ENCODE measurements at places on chromosomes 4 and X. TPM values are rescaled to one million over a fixed set of nuclear protein-coding genes. Genes with fewer than 3 reads are reported as not detected.

VEGFD gene
- not detected for total RNA-seq

DNA sequence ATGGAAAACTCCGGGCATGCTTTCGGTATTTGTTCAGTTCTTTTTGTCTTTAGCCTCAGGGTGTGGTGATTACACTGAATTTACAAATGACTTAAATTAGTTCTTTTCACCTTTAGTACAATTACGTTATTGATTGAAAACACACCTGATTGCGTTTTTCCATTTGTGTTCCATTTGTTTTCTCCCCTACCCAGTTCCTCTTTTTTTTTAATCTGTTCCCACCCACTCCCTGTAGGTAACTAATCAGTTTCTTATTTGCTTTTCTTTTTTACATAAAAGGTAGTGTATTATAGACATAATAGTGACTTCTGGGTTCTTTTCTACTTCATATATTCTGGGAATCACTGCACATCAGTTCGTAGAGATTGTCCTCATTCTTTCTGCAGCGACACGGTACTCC, 53.4 kb downstream of the TNIP2 start:
- H3K27me3 ChIP-seq = no peaks in the 10 kb centered on the region
- DNase-seq = no peak
- H3K4me3 ChIP-seq = no peak overlapping the region
- no peaks in the 10 kb centered on the region for H3K4me1 ChIP-seq
- H3K27ac ChIP-seq = no peak overlapping the region

- DNase-seq = no peak
- no peaks in the 10 kb centered on the region for H3K27me3 ChIP-seq
- H3K4me3 ChIP-seq = no peak overlapping the region
Observed at GRCh38 chrX:44904542-44905115, 31.6 kb downstream of the KDM6A start.

JCHAIN gene
- 4.7 TPM for total RNA-seq

DNA sequence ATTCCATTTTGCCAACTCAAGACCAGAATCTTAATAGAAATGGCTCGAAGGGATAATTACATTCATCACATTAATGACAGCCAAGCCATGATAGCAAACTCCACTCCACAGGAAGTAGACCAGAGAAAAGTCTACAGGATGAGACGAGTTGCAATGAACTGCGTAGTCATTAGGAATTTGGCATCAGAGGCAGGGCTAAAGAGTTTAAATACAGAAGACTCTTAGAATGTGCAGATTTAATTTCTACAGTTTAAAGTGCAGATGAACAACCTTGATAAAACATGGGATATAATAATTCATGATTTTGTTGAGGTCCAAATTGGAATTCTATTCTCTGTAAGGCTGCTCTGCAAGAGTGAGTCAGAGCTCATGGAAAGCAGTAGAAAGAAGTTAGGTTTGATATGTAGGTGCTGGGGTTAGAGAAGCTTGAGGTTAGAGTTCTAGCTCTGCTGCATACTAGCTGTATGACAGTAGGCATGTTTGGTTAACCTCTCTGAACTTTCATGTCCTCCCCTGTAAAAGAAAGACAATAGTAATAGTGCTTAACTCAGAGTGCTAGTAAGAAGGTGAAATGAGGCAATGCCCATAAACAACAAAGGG, 32.2 kb downstream of the LNX1 start:
- H3K27me3 ChIP-seq = no peaks in the 10 kb centered on the region
- H3K4me3 ChIP-seq = no peak overlapping the region
- DNase-seq = no peak
- H3K4me1 ChIP-seq = no peaks in the 10 kb centered on the region
- H3K36me3 ChIP-seq = no peaks in the 10 kb centered on the region

GRCh38 chr4:3825530-3825929, 59.3 kb downstream of the ADRA2C start:
- no peak overlapping the region for H3K4me3 ChIP-seq
- H3K27me3 ChIP-seq = peaks cover 2% of the 10 kb centered on the region
- H3K36me3 ChIP-seq = no peaks in the 10 kb centered on the region
- H3K27ac ChIP-seq = no peak overlapping the region
- H3K4me1 ChIP-seq = no peaks in the 10 kb centered on the region

DNA sequence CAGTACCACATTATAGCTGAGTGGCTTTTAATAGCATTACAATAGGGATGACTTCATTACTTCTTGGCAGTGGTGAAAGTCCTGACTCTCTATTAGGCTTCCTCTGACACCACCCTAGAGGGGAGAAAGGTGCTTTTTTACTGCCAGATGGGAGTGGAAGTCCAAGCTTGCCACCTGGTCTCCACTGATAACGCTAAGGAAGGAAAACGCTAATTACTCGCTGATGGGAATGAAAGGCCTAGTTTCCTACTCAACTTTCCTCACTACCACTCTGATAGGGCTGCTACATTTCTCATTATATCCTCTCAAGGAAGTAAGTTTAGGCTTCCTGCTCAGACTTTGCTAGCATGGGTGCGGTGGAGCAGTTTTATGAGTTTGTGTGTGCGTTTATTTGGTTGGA, 62.3 kb upstream of the PAGE3 start:
- peaks cover 6% of the 10 kb centered on the region for H3K36me3 ChIP-seq
- peaks cover 5% of the 10 kb centered on the region for H3K27me3 ChIP-seq
- no peak for DNase-seq
- H3K4me1 ChIP-seq = no peaks in the 10 kb centered on the region
- H3K27ac ChIP-seq = no peak overlapping the region
- H3K4me3 ChIP-seq = no peak overlapping the region

GRCh38 chr4:41072021-41072777, 142.1 kb downstream of the APBB2 start:
- no peaks in the 10 kb centered on the region for H3K36me3 ChIP-seq
- DNase-seq = no peak
- no peak overlapping the region for H3K4me3 ChIP-seq
- H3K27ac ChIP-seq = no peak overlapping the region

- peaks cover 38% of the 10 kb centered on the region for H3K4me1 ChIP-seq
- H3K36me3 ChIP-seq = no peaks in the 10 kb centered on the region
- H3K4me3 ChIP-seq = no peak overlapping the region
- peak overlapping the region; percentile 68 for H3K27ac ChIP-seq
Observed at GRCh38 chrX:154731184-154731583, 19.7 kb downstream of the GAB3 start.

- H3K36me3 ChIP-seq = no peaks in the 10 kb centered on the region
- H3K27ac ChIP-seq = no peak overlapping the region
- DNase-seq = no peak
- H3K27me3 ChIP-seq = no peaks in the 10 kb centered on the region
- no peak overlapping the region for H3K4me3 ChIP-seq
Observed at GRCh38 chr4:146335763-146336409, 121.5 kb downstream of the REELD1 start.

DNA sequence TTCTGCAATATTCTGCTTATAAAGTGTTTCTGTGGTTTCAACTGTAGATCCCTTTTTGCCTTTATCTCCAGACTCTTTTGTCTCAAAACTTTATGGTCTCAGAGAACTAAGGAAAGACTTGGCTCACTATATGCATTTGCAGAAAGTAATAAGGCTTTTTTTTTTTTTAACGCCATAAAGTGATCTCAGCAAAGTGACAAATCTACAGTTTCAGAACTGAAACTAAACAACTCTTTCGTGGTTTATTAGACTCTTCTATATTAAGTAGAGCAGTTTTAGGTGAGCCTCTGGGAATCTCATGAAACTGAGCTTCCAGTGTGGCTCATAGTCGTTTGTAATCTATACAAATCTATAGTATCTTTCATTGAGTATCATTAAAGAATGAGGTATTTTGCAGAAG, 15.3 kb downstream of the ATP7A start:
- no peaks in the 10 kb centered on the region for H3K27me3 ChIP-seq
- DNase-seq = no peak
- no peaks in the 10 kb centered on the region for H3K36me3 ChIP-seq
- no peak overlapping the region for H3K27ac ChIP-seq
- H3K4me3 ChIP-seq = no peak overlapping the region
- peaks cover 8% of the 10 kb centered on the region for H3K4me1 ChIP-seq

GRCh38 chr4:45841791-45842190, 282.1 kb downstream of the GABRG1 start:
- DNase-seq = no peak
- no peak overlapping the region for H3K27ac ChIP-seq
- H3K36me3 ChIP-seq = no peaks in the 10 kb centered on the region
- H3K4me1 ChIP-seq = no peaks in the 10 kb centered on the region

PNMA6A gene
- 0.75 TPM for total RNA-seq

DNA sequence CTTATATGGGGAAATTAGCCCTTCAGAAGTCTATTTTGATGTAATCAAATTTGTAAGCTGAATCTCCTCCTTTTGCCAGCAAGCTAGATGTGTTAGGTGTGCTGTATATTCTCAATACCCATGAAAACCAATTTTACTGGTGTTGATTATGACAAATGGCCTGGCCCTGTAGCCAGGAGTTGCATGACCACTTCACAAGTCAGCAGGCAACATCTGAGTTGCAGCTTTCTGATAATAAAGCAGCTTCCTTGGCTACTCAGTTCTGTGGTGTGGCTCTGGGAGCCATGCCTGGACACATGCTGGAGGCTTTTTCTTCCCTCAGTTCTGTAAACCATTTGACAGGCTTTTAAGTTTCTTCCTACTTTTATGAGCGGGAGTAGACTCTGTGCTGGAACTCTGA, 154.1 kb upstream of the CXCL13 start:
- no peaks in the 10 kb centered on the region for H3K36me3 ChIP-seq
- no peaks in the 10 kb centered on the region for H3K4me1 ChIP-seq
- no peaks in the 10 kb centered on the region for H3K27me3 ChIP-seq
- H3K27ac ChIP-seq = no peak overlapping the region

DNA sequence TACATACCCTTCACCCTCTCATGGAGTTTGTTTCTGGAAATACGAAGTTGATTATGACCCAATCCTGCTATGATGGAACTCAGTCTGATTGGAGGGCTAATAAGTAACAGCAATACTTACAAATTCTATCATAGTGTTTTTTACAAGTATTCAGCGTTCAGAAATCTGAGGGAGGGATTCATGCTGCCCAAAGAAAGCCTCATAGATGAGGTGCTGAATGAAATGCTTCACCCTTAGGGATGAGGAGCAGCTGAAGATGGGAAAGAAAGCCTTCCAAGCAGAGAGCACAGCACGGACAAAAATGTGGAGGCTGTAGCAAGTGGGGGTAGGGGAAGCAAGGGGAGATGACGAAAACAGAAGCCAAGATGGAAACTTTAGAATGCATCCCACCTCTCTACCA, 27.9 kb upstream of the TBC1D1 start:
- H3K27ac ChIP-seq = no peak overlapping the region
- DNase-seq = no peak
- no peak overlapping the region for H3K4me3 ChIP-seq
- peaks cover 22% of the 10 kb centered on the region for H3K36me3 ChIP-seq
- peaks cover 2% of the 10 kb centered on the region for H3K4me1 ChIP-seq

GPR119 gene
- not detected for total RNA-seq

- H3K27ac ChIP-seq = no peak overlapping the region
- H3K27me3 ChIP-seq = no peaks in the 10 kb centered on the region
- H3K4me1 ChIP-seq = no peaks in the 10 kb centered on the region
- no peak for DNase-seq
- H3K36me3 ChIP-seq = no peaks in the 10 kb centered on the region
Observed at GRCh38 chrX:150293311-150294013, 69.7 kb upstream of the MAMLD1 start.

DNA sequence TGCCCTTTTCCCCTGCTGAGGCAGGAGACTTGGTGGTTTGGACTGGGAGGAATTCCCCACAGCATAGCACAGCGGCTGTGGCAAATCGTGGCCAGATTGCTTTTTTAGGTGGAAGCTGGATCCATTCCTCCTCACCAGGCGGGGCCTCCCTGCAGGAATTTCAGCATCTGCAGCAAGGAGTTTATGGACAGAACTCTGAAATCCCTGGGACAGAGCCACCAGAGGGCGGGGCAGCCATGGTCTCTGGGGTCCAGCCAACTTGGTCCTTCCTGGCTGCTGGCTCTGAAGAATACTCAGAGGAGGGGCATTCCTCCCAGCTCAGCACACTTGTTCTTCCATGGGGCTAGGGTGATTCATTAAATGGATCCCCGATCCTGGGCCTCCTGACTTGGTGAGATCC, 794.3 kb downstream of the SH3BGRL start:
- H3K27me3 ChIP-seq = no peaks in the 10 kb centered on the region
- H3K4me1 ChIP-seq = no peaks in the 10 kb centered on the region
- H3K27ac ChIP-seq = no peak overlapping the region
- no peak for DNase-seq

DNA sequence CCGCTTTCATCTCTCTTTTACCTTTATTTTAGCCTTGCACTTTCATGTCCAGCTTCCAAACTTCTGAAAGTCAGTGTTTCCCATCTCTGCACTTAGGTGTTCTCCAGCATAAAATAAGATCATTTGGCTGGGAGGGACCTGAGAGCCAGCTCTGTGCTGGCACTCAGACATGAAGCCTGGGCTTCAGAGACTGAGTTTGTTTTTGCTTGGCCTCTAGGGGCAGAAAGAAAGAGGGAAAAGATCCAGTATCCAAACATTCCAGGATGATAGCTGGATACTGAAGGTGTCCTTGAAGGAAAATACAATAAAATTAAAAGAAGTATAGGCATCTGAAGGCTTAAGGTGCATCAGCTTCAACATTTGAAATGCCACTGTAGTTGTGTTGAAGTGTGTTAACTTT, 202.4 kb upstream of the ZIC3 start:
- no peaks in the 10 kb centered on the region for H3K36me3 ChIP-seq
- no peaks in the 10 kb centered on the region for H3K27me3 ChIP-seq
- no peak for DNase-seq
- H3K4me3 ChIP-seq = no peak overlapping the region
- H3K4me1 ChIP-seq = no peaks in the 10 kb centered on the region

DNA sequence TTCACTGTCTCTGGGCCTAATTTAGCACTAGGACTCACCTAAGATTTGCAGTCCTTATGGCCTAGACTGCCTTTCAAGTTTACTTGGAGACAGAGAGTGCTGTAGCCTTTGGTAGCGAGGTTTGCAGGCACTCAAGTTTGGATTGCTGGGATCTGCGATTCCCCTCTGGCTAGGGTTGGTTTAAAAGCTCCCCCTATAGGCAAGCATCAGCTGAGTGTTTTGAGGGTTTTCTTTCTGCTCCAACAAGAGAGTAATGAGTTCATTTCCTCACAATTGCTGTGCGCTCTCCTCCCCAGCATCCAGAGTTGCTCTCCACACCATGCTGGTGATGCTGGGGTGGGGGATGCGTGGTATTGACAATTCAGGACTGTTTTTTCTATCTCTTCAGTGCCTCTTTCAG, 206.9 kb downstream of the GLUD2 start:
- H3K4me3 ChIP-seq = no peak overlapping the region
- no peak overlapping the region for H3K27ac ChIP-seq
- no peaks in the 10 kb centered on the region for H3K4me1 ChIP-seq
- no peaks in the 10 kb centered on the region for H3K36me3 ChIP-seq
- no peaks in the 10 kb centered on the region for H3K27me3 ChIP-seq

GRCh38 chr4:107592519-107592918, 127.5 kb downstream of the PAPSS1 start:
- no peaks in the 10 kb centered on the region for H3K36me3 ChIP-seq
- DNase-seq = no peak
- H3K27me3 ChIP-seq = peaks cover 6% of the 10 kb centered on the region
- H3K4me3 ChIP-seq = no peak overlapping the region
- H3K4me1 ChIP-seq = no peaks in the 10 kb centered on the region

GRCh38 chrX:38341442-38341841, 11.0 kb upstream of the OTC start:
- no peaks in the 10 kb centered on the region for H3K27me3 ChIP-seq
- H3K4me3 ChIP-seq = no peak overlapping the region
- H3K27ac ChIP-seq = no peak overlapping the region
- H3K4me1 ChIP-seq = peaks cover 2% of the 10 kb centered on the region
- no peak for DNase-seq

GRCh38 chr4:2388429-2389182, 29.8 kb downstream of the ZFYVE28 start:
- DNase-seq = no peak
- H3K27me3 ChIP-seq = peaks cover 44% of the 10 kb centered on the region
- no peak overlapping the region for H3K4me3 ChIP-seq
- peaks cover 20% of the 10 kb centered on the region for H3K4me1 ChIP-seq

- no peaks in the 10 kb centered on the region for H3K36me3 ChIP-seq
- no peak overlapping the region for H3K27ac ChIP-seq
- no peak for DNase-seq
- H3K4me1 ChIP-seq = no peaks in the 10 kb centered on the region
Observed at GRCh38 chr4:141388481-141388880, 167.8 kb downstream of the ZNF330 start.

CLNK gene
- total RNA-seq = not detected
